ENCODE measurements at places on chromosomes 5 and 9.

- no peak for DNase-seq
These were observed 213.4 kb downstream of the LURAP1L start for GRCh38 chr9:12988258-12988657.

GRCh38 chr5:80341016-80341775 lies 21.4 kb downstream of the SPZ1 start:
- DNase-seq: no peak

DNA sequence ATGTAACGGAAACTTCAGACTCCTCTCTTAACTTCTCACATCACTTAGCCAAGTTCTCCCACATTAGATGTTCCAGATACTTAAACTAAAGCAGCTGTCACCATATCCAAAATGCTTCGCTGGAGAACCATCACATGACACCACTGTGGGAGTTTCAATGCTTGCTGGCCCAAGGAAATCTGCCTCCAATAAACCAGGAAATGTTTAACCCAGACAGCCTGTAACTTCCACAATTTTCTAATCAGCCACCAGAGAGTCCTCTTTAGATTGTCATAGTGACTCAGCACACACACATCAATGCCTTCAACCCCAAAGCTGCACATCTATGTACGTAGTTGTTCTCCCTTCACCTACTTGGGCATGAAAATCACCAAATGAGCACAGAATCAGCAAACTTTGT lies 118.7 kb downstream of the LPAR1 start:
- DNase-seq: no peak

DNA sequence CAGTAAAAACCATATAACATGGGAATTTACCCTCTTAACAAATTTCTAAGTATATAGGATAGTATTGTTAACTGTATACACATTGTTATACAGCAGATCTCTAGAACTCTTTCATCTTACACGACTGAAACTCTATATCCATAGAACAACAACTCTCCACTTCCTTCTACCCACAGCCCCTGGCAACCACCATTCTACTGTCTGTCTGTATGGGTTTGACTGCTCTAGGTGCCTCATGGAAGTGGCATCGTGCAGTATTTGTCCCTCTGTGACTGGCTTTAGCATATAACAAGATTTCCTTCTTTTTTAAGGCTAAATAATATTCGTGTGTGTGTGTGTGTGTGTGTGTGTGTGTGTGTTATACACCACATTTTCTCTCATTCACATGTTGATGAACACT lies 100.7 kb downstream of the ZNF462 start:
- DNase-seq: no peak

- DNase-seq: no peak
These were observed 36.2 kb downstream of the VAV2 start for GRCh38 chr9:133955821-133956411.

All from activated CD8-positive, alpha-beta memory T cell treated with anti-CD3 and anti-CD28 coated beads for 1 hour (primary cell).